Stimulated activated CD8-positive, alpha-beta memory T cell treated with anti-CD3 and anti-CD28 coated beads, Interleukin-2, amount 100 ng/mL, for 1 hour (primary cell): ENCODE measurements at places on chromosomes 6 and 20.

- no peak for DNase-seq
These were observed 166.8 kb upstream of the FOXQ1 start for GRCh38 chr6:1144842-1145767.

DNA sequence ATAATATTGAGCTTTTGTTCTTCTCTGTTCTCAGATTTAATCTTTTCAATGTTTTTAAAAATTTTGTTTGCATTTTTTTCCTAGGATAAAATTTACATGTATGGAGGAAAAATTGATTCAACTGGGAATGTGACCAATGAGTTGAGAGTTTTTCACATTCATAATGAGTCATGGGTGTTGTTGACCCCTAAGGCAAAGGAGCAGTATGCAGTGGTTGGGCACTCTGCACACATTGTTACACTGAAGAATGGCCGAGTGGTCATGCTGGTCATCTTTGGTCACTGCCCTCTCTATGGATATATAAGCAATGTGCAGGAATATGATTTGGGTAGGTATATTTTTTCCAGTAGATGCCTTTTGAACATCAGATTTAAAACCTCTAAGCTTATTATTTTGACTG is 89.8 kb downstream of the ATRN start:
- no peak for DNase-seq

DNA sequence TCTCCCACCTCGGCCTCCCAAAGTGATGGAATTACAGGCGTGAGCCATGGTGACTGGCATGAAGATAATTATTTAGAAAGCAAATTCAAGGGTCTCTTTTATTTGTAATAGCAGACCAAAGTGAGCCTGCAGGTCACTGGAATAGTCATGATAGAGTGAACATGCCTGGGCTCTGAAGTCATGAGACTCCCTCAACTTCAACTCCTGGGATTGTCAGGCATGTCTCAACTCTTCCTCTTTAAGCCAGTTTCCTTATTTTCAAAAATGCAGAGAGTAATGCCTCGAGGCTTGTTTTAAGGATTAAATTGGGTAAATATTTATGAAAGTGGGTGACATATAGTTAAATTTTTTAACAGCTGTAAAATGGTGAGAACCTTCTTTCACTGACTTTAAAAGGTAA is 22.7 kb upstream of the HECA start:
- DNase-seq = no peak

DNA sequence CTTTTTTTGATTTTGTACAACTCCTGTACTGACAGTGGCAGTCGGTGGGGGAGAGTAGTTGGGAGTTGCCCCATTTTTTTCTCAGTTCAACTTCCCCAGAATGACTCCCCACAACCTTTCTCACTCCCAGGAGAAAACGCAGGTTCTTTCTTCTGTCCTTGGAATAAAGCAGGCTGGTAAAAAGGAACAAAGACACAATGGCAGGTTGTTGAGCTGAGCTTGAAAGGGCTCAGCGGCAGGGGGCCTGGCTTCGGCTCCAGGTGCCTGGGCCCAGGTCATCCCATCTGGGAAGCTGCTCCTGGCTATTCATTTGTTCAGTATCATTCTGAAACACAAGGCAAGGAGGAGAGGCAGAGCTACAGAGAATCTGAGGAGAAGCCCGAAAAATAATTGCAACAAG is 46.2 kb downstream of the PROKR2 start:
- no peak for DNase-seq

GRCh38 chr6:11814106-11814505 is 35.5 kb upstream of the ADTRP start:
- DNase-seq = no peak
